ENCODE measurements at places on chromosomes 6 and 20.
A peak's percentile ranks its signal among the peaks of the same experiment; 100 is the strongest.

DNA sequence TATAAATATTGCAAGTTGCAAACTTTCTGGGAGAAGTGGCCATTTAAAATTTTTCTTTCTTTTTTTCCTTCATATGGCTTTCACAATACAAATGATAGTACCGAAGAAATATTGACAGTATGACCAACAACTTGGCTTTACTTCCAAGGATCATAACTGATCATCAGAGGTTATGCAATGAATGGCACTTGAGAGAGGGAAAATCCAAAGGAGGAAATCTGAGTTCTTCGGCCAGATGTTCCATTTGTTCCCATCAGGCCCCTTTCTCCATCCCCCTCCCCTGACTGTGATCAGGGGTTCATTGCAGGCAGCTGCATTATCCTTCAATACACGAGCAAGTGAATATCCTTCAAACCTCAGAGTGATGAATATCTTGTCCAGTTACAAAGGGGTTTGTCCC lies 130.0 kb upstream of the UST start:
- no peak for DNase-seq

- no peak for DNase-seq
Measured at GRCh38 chr6:166936079-166936787, 20.1 kb downstream of the RNASET2 start.

DNA sequence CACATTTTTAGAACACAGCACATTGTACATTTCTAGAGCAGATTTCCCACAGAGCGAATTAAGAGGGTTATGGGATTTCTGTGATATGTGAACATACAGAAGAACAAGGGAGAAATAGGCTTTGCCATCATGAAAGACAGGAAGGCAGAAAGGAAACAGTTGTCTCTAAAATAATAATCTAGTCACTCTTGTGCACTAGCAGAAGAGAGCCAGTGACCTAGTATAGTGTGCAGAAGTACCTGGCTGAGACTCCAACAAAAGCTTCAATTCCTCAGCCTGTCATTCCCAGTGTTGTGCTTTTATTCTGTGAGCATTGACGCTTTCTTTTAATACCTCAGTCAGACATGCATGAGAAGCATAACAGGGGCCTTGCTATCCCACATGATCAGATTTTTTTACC lies 17.8 kb upstream of the DCBLD1 start:
- no peak for DNase-seq

GRCh38 chr20:61449057-61449609 lies 197.1 kb downstream of the CDH4 start:
- no peak for DNase-seq

GRCh38 chr6:43972913-43973300 lies 154.3 kb downstream of the MRPL14 start:
- peak; percentile 89 for DNase-seq

- no peak for DNase-seq
Measured at GRCh38 chr20:63031251-63032014, 24.7 kb upstream of the BHLHE23 start.
